ENCODE measurements at places on chromosomes 1 and 21.

DNA sequence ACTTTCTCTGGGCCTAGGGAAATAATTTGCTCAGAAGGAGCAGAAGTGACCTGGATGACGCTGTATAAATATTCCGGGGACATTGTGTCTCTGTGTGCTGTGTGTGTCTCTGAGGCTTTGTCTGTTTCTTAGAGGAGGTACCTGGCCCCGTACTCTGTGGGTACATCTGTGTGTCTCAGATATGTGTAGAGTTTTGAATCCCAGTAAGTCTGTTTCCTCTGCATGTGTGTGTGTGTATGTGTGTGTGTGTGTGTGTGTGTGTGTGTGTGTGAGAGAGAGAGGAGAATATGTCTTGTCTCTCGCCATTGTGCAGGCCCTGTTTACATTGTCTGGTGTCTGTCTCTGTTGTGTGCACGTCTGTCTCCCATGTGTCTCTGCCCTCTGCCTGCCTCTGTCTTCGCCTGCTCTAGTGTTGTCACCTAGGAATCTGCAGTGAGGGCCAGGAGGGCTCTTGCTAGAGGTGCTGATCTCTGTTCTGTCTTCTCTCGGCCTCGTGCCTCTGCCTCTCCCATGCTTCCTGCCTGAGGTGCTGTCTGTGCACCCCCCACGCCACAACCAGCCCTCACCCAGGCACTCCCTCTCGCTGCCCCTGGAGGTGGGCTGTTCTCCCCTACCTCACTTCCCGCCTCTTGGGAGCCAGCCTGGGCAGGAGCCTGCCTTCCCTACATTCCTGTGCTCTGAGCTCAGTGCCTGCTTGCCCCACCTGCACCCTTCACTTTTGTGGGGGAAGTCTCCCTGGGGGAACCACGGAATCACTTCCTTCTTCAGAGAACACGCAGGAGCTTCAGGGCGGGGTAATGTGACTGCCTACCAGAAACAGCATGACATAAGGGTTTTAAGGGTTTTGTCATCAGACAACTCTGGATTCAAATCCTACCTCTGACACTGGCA is 5.9 kb downstream of the MAP7D1 start:
- DNase-seq, result peak; percentile 46

DNA sequence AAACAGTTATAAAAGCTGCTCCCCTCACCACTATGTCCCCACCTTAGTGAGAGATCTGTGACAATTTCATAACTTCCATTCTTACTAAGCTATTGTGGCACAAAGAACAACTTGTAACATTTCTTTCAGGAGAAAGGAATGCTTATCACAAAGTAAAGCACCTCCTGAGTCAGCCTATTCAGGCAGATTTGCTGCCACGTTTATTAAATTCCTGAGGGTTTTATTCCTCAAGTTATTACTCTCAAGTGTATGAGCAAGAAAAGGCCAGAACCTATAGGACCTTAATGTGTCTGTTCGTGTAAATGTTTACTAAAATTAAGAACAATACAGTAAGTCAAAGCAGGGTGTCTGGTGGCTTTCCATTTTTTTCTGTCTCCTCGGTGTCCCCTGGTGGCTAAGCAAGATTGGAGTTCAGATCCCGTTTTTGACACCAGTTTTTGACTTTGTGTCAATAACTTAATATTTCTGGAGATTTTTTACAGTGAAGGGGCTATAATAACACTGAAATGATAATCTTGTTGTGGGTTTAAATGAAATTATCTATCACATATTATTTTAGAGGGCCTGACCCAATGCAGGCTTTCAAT is 1539.6 kb downstream of the BRINP3 start:
- DNase-seq, result no peak

GRCh38 chr1:232937741-232938375 is 12.6 kb upstream of the NTPCR start:
- DNase-seq, result no peak

GRCh38 chr1:246750752-246751151 is 26.5 kb downstream of the SCCPDH start:
- DNase-seq, result peak; percentile 32
